ENCODE measurements at places on chromosomes 7 and 10.

GRCh38 chr10:6333086-6333485 is 130.4 kb downstream of the PFKFB3 start:
- no peak for DNase-seq

GRCh38 chr10:61294131-61294530 is 159.1 kb downstream of the TMEM26 start:
- no peak for DNase-seq

DNA sequence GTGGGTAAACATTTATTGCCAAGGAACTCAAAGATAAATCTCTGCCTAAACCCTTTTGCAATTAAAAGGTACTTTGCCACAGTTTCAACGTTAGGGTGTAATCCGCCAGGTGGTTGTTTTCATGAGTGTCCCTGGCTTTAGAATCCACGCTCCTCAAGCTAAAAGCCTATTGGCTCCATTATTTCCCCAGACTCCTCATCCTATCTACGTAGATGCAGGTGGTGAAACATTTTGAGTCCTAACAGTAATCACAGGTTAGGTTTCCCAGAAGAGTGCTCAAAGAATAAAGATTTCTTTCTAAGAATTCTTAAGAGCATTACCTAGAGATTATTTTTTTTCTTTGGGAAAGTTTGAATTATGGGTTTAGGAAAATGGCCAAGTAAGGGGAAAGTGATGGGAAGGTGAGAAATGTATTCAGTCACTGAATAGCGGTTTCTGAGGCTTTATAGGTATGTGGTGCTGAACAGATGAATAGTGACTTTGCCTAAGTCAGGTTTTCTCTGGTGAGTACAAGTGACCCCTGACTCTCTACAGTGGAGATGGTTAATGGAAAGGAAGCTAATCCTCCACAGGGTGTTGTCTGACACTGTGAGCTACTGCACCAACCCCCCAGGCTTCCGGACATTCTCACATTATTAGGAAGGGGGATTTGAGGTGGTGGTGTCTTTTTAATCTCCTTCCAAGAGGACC is 60.2 kb downstream of the NRP1 start:
- no peak for DNase-seq

GRCh38 chr7:103317009-103317408 is 19.8 kb downstream of the PMPCB start:
- no peak for DNase-seq

DNA sequence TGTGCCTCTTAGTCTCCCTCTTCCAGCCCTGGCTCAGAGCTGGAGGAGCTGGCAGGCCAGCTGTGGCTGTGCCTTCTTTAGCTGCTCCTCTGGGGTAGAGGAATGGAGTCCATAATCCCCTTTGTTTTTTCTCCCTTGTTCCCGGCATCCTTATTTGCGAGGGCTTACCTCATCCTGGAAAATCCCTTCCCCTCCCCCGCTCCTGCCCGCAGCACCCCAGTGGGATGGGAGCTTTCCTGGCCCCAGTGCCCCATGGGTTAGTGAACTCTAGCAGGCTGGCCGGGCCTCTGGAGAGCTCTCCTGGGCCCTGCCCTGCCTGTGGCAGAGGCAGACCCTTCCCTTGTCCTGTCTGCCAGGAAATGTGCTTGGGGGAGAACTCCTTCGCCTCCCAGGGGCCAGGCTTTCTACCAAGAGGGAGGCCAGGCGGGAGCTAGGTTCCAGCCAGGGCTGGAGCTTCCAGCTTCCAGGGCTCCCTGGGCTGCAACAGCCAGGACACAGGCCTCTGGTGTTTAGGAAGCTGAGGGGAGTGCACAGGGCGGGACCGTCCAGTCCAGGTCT is 16.5 kb upstream of the TRIM8 start:
- DNase-seq: no peak

- no peak for DNase-seq
These were observed 204.9 kb upstream of the PTER start for GRCh38 chr10:16231734-16232435.

DNA sequence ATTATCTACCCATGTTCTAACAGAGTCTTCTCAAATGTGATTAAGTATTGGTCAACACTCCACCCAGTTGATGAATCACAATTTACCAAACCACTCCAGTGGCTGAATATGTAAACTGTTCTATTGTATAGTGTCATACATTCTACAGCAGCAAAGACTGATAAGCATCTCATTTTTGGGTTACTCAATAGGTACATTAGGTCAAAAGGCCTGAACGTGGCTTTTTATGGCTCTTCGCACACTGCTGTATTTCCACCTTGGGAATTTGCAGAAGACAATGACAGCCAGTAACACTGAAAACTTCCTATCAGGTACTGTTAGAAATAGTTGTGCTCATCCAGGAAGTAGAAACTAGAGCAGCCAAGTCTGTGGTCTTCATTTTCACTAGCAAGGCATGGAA is 166.9 kb downstream of the GLI3 start:
- DNase-seq: no peak

DNA sequence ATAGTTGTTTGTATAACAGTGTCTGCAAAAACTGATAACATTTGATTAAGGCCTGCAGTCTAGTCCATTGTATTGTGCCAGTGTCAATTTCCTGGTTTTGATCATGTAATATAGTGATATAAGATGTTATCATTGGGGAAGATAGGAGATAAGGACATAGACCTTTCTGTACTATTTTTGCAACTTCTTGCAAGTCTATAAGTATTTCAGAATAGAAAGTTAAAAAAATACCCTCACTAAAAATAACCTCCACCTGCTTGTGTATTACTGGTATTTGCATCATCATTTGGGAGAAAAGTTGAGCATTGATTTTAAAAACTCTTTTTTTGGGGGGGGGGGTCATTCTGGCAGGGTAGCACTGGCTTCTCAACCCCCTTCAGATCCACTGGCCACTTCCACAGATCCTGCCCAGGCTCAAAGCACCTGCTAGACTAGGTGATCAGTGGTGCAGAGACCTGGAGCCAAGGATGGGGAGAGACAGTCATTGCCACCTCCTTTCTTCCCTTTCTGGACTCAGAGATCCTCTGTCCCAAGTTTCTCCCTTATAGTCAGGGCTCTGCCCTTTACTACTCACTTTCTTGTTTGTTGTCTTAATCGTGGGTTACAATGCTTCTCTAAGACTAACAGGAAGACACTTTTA is 103.0 kb downstream of the RBM20 start:
- no peak for DNase-seq

GRCh38 chr10:88881922-88882645 is 2.0 kb downstream of the STAMBPL1 start:
- no peak for DNase-seq

DNA sequence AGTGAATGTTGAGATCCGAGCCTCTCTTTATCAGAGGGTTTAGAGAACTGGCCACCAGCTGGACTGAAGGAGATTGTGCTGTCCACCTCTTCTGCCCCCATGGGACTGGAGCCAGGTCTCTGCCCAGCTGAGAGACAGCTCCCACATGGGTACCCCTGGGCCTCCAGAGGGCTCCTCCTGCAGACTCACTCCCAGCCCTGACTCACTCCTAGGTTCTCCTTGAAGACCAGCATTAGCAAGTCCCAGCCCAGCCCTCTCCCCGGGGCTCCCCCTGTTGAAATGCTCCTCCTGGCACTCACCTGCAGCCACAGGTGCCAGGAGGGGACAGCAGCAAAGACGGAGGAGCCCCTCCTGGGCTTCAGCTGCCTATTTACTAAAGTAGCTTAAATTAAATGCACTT is 126.9 kb downstream of the CXCL12 start:
- no peak for DNase-seq

DNA sequence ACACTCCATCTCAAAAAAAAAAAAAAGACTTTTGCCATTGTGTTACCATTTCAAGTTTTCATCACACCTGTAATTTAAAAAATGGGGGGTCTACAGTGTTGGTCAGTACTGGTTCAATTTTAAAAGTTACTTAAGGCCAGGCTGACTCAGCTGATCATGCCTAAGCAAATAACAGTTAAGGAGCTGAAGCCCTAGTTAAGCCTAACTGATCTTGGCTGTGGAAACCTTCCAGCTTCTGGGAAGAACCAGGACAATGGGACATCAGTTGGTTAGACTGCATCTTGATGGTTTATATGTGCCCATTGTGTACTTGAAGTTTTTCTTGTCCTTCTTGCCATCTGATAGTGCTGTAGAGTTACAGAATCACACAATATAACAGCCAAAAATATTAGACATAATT is 26.7 kb downstream of the VCL start:
- no peak for DNase-seq

DNA sequence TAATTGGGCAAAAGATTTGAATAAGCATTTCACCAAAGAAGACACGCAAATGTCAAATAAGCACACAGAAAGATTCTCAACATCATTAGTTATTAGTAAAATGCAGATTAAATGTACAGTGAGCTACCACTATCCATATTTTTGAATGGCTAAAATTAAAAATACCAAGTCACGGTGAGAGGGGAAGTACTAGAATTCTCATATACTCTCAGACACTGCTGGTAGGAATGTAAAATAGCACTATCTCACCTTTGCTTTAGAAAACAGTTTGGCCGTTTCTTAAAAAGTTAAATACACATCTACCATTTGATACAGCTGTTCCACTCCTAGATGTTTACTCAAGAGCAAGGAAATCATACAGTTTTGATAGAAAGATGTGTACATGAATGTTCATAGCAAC is 115.8 kb upstream of the CELF2 start:
- DNase-seq: no peak

- no peak for DNase-seq
These were observed 16.0 kb upstream of the TMEM168 start for GRCh38 chr7:112806156-112806555.

- DNase-seq: no peak
These were observed 939.6 kb downstream of the NRG3 start for GRCh38 chr10:82814635-82815034.

DNA sequence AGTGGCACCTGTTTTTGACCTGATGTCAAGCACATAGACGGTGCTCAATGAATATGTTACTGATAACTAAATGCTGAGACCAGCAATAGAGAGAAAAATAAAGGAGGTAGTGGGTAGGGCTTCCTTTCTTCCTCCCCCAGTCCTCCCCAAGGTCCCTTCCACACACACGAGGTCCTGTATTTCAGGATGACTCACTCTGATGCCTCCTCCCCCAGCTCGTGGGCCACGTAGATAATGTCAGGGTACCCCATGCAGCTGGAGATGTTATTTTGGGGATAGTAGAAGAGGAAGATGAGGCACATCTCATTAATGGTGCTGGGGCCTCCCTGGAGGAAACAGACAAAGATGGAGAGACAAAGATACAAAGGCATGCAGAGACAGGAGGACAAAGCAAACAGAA is 17.3 kb downstream of the PRSS58 start:
- no peak for DNase-seq

DNA sequence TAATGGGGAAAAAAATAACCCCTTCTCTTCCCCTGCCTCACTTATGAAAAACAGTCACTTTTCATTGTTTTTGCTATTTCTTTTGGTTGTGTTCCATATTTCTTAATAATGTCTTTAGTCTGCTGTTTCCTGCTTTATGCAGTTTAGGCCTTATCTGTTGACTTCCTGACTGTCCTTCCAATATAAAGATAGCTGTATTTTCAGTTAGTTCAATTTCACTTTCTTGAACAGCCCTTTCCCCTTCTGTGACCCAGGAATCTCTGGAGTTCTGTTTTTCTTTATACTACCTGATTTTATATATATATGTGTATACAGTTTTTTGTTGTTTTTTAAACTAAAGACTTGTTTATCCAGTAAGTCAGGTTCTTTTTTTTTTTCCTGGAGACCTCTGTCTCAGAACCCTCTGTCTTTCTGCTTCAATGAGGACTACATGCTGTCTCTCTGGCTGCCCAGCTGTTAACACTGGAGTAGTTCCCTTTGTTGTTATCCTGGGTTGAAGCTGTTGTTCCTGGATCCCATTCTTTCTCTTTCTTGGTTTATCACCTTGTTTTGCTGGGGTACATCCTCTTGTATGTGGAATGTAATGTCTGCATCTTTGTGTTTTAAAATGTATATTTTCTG is 87.2 kb downstream of the GSDME start:
- DNase-seq: no peak

DNA sequence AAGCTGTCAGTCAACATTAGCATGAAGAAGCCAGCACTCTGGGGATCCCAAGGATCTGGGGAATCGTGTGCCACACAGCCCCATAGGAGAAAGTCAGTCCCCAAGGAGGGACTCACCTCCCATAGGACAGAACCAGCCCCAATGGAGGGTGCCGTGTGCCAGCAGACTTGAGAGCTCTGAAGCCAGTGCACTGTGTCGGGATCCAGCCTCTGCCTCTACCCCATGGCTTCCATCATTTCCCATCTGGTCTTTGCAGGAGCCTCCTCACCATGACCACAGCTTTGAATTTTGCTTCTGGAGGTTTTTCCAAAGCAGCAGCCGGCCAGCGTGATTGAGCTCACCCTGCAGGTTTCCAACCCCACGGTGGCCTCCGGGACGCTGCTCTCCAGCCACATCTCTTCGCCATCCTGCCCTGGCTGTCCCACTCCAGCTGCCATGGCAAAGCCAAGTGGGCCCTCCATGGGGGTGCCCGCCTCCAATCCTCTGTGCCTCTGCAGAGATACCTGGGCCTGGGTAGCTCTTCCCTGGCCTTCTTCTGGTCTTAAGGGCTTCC is 171.8 kb upstream of the SHH start:
- DNase-seq: no peak

DNA sequence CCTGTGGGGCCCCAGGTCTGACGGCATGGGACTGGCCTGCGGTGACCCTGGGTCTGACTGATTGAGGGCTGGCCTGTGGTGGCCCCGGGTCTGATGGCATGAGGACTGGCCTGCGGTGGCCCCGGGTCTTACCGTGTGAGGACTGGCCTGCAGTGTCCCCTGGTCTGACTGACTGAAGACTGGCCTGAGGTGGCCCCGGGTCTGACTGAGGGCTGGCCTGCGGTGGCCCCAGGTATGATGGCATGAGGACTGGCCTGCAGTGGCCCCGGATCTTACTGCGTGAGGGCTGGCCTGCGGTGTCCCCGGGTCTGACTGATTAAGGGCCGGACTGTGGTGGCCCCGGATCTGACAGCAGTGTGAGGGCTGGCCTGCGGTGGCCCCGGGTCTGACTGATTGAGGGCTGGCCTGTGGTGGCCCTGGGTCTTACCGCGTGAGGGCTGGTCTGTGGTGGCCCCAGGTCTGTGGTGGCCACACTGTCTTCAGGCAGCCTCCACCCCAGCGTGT is 10.9 kb downstream of the JAKMIP3 start:
- no peak for DNase-seq

DNA sequence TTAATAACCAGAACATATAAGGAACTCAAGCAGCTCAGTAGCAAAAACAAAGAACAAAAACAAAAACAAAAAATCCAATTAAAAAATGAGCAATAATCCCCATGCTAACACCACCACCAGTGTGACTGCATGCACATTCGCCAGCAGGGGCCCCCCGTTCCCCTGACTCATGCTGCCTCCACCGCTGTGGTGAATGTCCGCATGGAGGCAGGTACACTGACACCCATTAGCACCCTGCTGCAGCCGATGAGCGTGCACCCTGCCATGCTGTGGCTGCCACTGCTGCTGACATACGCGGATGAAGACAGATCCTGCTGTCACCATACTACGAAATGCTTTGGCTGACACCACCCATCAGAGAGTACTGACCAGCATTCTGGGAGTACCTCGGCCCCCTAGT is 321.6 kb upstream of the LRRTM3 start:
- DNase-seq: no peak

GRCh38 chr10:81179324-81179723 is 641.6 kb downstream of the SH2D4B start:
- DNase-seq: no peak

Data from stimulated activated CD8-positive, alpha-beta memory T cell treated with anti-CD3 and anti-CD28 coated beads, Interleukin-7, amount 100 ng/mL, for 4 hours (primary cell).